ENCODE measurements at places on chromosomes 1 and 21. TPM values are rescaled to one million over a fixed set of nuclear protein-coding genes. Genes with fewer than 3 reads are reported as not detected.

Gene CLCA2
- total RNA-seq = 0.11 TPM

Gene VASH2
- total RNA-seq = 1.4 TPM

Gene XCL2
- not detected for total RNA-seq

Gene RXFP4
- total RNA-seq = not detected

Gene ETV3L
- total RNA-seq = not detected

Gene NOS1AP
- 5.4 TPM for total RNA-seq

Gene CYP4A11
- not detected for total RNA-seq

Gene OR6N1
- not detected for total RNA-seq

Gene ECE1
- total RNA-seq = 496 TPM

Gene F3
- total RNA-seq = 2.3 TPM

DNA sequence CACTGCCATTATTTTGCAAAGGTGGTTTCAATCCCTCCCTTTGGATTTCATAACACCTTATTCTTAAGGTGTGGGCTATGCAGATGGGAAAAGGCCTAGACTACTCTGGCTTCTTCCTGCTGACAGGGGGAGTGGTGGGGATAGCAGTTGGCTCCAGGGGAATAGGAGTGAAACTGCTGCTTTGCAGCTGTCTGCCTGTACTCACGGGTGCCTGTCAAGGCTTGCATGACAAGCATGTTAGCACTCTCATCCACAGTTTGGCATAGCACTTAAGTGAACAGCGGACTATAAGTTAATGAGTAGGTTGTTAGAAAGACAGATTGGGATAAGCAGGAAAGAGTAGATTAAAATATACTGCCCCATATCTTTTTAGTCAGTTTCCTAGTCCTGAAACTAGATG, 287.5 kb upstream of the DAB1 start:
- no peak for DNase-seq

DNA sequence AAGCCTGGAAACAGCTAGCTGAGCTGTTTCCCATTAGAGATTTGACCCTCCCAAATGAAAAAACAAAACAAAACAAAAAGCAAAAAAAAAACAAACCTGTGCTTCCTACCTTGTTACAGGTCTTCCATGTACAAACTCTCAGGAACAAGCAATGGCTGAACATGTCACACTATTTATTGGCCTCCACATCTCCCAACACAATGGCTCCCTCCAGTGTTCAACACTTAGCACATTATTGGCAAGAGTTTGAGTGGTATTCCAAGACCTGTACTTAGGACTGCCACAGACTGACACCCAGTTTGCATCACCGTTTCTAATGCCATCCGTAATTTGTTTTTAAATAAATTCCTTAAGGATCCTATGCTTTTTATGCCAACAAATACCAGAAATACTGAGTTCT, 195.0 kb upstream of the OLFM3 start:
- peak; percentile 43 for DNase-seq

- no peak for DNase-seq
These were observed 115.1 kb downstream of the SPATA6 start for GRCh38 chr1:48356901-48357300.

DNA sequence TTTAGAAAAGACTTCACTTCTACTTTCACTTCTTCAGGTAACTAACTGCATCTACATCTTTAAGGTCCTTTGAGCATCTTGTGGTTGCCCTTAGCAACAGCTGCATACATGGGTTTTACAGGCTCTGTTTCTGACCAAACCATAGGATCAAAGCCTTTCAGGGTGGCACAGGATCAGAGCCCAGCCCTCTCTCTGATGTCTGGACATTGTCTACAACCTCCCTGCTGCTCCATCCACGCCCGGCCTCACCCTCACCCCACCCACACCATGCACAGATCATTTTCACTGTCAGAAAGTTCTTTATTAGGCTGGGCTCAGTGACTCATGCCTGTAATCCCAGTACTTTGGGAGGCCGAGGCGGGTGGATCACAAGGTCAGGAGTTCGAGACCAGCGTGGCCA, 5.2 kb downstream of the NCF2 start:
- DNase-seq = no peak

DNA sequence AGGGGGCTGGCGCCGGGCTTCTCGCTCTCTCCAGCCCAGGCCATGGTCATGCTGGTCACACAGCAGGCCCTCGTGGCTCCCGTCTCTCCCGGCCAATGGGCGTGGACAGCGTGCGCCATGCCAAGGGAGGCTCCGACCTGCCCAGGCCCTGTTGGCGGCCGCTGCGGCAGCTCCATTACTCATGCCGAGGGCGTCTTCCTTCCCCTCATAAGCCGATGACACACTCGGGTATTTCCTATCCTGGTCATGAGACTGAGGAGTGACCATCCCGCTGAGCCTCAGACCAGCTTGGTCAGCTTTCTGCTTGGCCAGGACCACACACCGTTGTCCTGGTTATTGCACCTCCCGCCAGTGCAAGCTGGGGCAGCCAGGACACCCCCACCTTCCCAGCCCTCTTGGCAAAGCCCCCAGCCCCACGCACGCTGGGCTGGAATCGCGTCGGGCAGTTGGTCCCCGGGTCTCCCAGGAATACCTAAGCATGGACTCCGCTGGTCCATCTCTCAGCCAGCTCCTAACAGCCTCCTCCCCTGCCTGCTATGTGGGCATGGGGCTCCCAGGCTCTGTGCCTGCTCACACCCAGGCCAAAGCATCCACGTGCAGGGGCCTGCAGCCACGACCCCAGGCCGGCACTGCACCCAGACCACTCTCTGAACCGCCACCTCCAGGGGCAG, 49.8 kb downstream of the ARHGEF16 start:
- peak; percentile 94 for DNase-seq

DNA sequence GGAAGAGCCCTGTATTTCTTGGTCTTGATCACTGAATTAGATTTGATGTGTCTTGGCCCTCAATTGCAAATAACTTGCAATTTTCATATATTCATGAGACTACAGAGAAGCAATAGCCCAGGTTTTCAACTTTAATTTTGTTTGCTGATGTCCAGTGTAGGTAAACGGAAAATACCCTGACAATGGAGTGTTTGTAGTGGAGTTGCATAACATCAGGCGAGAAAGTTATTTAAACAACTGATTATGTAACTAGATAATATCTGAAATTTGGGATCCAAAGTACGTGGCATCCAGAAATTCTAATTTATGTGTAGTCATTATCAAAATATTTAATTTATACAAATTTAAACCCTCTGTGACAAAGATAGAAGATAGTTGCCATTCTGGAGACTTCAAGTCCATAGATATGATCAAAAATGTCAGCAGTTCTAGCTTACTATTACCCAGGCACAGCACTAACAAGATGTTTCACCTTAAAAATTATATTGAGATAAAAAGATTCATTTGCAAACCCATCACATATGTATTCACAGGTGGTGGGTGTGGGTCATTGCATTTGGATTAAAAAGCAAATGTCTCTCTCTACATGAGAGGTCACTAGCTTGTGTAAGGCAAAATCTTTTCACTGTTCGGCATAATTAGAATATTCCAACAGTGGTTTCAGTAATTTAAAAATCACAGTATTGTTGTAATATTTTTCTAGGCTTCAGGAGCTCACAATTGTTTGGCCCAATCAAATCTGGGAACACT, 150.7 kb downstream of the KCTD3 start:
- DNase-seq = no peak

DNA sequence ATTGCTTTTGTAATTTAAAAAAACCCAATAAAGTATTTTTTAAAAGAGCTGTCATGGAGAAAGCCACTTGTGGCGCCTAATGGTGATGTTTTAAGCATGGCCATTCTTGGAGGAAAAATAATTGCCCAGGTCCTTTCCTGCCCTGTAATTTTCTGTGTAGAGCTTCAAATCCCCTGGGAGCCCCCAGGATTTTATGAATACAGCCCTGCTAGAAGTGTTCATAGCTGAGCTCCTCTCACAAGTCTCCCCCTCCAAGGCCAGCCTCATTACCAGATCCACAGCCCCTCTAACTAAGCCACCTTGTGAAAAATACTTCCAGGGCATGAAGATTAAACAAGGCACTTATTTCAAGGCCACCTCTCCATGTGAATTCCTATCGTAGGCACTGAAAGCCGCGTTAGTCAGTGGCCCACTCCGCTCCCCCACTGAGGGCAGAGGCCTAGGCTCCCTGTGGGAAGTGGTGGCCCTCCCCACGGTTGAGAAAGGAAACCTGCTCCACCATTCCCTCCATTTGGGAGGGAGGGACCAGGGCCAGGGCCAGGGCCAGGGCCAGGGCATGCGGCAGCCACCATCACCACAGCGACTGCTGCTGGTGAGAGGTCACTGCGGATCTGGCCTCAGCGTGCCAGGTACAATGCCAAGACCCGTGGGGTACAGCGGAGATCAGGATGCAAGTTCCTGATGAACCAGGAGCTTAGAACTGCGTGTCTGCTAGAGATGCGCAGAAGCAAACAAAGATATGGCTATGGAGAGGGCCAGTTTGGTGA, 83.1 kb downstream of the KCNN3 start:
- no peak for DNase-seq

GRCh38 chr1:29620631-29621030, 384.3 kb downstream of the PTPRU start:
- no peak for DNase-seq

GRCh38 chr1:211581526-211581925, 2.6 kb upstream of the SLC30A1 start:
- no peak for DNase-seq

GRCh38 chr1:199452627-199453026, 574.9 kb upstream of the NR5A2 start:
- no peak for DNase-seq

GRCh38 chr1:11594222-11594621, 60.0 kb downstream of the FBXO2 start:
- no peak for DNase-seq

- no peak for DNase-seq
These were observed 4.2 kb upstream of the KRTAP12-1 start for GRCh38 chr21:44686000-44686781.

DNA sequence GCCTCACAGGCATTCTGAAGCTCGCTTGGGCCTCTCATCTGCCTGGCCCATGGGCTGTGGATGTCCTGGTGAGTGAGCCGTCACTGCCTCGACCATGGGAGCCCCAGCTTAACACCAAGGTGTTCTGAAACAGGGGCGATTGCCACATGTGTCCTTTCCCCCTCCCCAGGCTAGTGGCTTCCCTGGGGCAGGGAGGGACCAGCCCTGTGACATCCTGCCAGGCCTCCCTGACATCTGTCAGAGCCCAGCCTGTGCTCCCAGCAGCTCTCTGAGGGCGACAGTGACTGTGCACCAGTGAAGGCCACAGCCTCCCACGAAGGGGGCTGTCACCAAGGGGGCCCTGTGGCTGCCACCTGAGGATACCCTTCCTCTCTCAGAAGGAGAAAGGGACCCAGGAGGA, 35.9 kb upstream of the CCDC27 start:
- no peak for DNase-seq

- DNase-seq = peak; percentile 4
These were observed 68.5 kb upstream of the ZBTB18 start for GRCh38 chr1:243982447-243983018.

DNA sequence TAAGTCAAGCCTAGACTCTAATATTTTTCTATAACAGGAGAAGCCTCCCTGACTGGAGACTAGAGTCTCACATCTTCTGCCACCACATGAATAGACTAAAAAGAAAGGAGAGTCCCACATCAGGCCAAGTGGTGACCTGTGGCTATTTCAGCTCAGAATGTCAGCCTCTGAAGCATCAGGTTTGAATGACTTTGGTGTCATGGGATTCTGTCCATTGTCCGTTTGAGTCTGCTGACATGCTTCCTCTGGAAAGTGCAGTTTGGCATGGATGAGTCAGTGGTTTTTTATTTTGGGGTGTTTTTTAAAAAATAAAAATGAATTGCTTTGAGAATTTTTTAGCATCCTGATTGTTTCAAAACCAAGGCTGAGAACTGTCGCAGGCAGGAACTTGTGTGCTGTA, 19.5 kb downstream of the DYRK3 start:
- DNase-seq = no peak

DNA sequence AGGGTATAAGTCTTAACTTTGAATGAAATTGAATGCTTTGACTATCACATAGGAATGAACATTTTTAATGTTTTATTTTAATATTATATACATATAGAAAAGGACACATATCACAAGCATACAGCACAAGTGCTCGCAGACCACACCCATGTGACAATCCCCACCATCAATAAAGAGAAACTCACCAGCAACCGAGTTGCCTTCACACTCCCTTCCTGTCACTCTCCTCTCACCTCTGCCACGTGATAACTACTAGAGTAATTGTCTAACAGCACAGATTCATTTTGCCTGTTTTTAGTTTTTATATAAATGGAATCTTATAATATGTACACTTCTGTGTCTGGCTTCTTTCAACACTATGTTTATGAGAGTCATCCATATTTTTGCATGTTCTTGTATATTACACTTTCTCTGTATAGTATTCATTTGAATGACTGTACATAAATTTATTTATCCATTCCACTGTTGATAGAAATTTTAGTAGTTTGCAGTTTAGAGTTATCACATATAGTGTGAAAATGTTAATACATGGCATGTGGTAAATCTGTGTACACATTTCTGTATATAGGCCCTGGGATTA, 304.9 kb upstream of the DUSP10 start:
- no peak for DNase-seq

DNA sequence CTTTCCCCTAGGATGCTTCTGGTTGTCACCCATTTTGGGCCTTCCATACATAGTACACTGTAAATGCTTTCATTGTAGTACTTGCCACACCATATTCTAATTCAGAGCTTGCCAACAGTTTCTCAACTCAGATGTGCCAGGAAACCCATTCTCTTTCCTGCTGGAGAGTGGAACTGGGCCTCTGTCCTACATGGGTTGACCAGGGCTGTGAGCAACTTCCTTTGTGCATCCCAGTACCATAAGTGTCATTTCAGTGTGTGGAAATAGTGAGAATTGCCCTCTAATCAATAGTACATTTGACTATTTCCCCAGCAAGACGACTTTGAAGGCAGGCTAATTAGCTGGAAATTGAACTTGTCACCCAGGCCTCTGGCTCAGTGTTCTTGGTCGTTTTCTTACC, 74.8 kb downstream of the MTR start:
- no peak for DNase-seq

- DNase-seq = no peak
These were observed 201.5 kb downstream of the HS2ST1 start for GRCh38 chr1:87115891-87116290.

DNA sequence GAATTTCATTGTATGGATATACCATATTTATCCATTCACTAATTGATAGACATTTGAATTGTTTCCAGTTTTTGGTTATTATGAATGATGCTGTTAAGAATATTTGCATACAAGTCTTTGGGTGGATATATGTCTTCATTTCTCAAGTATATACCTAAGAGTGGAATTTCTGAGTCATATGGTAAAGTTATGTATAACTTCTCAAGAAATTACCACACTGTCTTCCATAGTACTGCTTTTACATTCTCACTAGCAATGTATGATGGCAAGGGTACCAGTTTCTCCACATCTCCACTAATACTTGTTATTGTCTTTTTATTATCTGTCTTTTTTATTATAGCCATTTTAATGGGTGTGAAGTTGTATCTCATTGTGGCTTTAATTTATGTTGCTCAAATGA, 74.6 kb upstream of the TENT5C start:
- DNase-seq = no peak

- DNase-seq = no peak
These were observed 31.9 kb downstream of the SLC1A7 start for GRCh38 chr1:53110370-53111072.

GRCh38 chr21:34770576-34770975, 101.8 kb downstream of the CLIC6 start:
- DNase-seq = no peak

- no peak for DNase-seq
These were observed 3.9 kb upstream of the FLG start for GRCh38 chr1:152328801-152329391.
